ENCODE measurements at places on chromosomes 5 and 9.

DNA sequence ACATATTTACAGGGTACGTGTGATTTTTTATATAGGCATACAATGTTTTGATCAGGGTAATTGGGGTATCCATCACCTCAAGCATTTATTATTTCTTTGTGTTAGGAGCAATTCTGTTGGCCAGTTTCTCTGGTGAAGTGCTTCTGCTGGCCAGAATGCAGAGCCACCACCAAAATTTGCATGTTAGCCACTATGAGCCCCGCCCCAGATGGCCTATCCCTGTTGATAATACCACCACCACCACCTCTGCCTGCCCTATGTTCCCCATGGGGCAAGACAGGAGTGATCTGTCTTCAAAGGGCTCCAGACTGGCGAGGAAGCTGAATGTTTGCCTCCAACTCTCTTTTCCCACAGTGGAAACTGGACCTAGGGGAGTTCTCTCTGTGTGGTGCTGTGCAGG, 26.0 kb upstream of the JAK2 start:
- H3K4me1 ChIP-seq = no peaks in the 10 kb centered on the region
- H3K27ac ChIP-seq = no peak overlapping the region
- H3K4me3 ChIP-seq = no peak overlapping the region
- H3K27me3 ChIP-seq = no peaks in the 10 kb centered on the region

DNA sequence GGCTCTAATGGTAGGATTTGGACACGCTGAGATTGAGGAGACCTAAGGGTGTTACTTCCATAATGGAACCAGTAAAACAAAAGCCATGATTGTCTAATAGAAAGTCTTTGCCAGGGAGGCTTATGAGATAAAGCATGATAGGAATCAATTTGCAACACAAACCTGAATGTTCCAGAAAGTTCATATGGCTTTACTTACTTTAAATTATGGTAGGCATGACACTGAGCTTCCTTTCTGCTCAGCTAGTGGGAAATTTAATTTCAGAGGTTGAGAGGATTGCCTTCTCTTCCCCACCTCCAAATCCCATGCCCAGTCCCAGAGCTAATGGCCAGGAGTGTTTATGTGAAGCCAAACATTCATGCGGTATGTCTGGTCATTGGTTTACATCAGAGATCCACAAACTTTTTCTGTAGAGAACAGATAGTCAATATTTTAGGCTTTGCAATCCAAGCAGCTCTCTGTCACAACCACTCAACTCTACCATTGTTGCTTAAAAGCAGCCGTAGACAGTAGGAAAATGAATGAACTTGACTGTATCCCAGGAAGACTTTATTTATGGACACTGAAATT, 114.5 kb downstream of the UGCG start:
- H3K4me3 ChIP-seq = no peak overlapping the region
- no peaks in the 10 kb centered on the region for H3K36me3 ChIP-seq
- peaks cover 3% of the 10 kb centered on the region for H3K4me1 ChIP-seq
- ATAC-seq = no peak
- H3K27me3 ChIP-seq = no peaks in the 10 kb centered on the region

GRCh38 chr9:119451426-119451825, 82.2 kb upstream of the BRINP1 start:
- H3K27ac ChIP-seq = no peak overlapping the region
- no peaks in the 10 kb centered on the region for H3K36me3 ChIP-seq
- no peaks in the 10 kb centered on the region for H3K4me1 ChIP-seq
- H3K27me3 ChIP-seq = peaks cover 4% of the 10 kb centered on the region

- ATAC-seq = no peak
- no peak overlapping the region for H3K4me3 ChIP-seq
- no peaks in the 10 kb centered on the region for H3K36me3 ChIP-seq
- no peaks in the 10 kb centered on the region for H3K4me1 ChIP-seq
- no peak overlapping the region for H3K27ac ChIP-seq
These were observed 77.4 kb downstream of the SEC61B start for GRCh38 chr9:99299211-99300102.

DNA sequence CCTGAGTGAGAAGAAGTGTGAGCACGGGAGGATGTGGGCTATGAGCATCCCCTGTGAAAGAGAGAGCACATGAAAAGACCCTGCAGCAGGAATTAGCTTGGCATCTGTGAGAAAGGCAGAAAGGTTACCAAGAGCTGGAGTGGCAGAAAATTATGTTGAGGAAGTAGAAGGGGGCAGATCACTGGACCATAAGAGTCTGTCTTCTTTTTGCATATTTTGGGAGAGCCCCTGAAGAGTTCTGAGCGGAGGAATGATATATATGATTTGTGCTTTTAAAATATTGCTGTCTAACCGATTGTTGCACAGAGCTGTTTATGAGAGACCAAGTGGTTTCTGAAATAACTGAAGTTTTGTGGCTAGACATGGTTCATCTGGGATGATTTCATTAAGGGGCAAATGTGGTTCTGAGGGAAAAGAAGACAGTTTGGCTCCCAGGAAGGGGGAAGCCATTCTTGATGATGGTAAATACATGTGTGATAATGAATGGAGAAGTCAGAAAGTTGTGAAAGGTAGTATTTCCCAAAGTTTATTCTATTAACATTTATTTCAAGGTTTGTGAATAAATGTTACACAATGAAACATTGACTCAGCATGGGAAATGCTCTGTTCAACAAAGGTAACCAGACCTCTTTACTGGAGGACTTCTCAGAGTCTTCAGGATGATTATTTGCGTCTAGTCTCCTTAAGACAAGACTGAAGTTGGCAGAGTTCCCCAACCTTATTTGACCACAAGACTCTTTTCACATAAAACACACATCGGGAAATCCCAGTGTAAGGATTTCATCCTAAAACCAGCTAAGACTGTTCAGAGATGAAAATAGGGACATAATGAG, 31.5 kb upstream of the ADRB2 start:
- H3K4me3 ChIP-seq = no peak overlapping the region
- ATAC-seq = no peak
- peaks cover 24% of the 10 kb centered on the region for H3K27me3 ChIP-seq
- peaks cover 33% of the 10 kb centered on the region for H3K4me1 ChIP-seq

- peaks cover 10% of the 10 kb centered on the region for H3K36me3 ChIP-seq
- ATAC-seq = no peak
- no peak overlapping the region for H3K4me3 ChIP-seq
- peaks cover 4% of the 10 kb centered on the region for H3K4me1 ChIP-seq
- H3K27ac ChIP-seq = no peak overlapping the region
- H3K27me3 ChIP-seq = no peaks in the 10 kb centered on the region
These were observed 70.2 kb downstream of the SUSD1 start for GRCh38 chr9:112104901-112105300.

DNA sequence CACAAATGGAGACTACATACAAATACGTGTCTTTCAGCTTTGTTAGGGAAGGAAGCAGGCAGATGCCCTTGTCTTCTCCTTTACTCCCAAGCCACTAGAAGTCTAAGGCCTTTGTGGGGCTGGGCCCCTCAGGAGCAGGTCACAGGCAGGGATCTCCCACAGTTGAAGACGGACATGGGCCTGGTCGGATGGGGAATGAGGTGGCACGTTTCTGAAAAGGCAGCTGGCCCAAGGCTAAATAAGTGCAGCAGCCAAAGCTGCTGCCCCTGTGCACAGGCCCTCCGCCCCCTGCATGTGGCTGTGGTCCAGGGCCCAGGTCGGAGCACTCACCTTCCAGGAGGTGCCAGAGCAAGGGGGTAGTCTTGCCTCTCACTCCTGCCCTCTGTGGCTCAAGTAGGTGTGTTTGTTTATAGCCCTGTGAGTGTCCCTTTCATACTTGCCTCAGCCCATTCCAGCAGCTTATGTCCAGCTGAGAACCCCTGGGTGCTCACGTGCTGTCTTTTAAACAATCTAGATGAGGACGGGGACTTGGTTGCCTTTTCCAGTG, 1.8 kb downstream of the SQSTM1 start:
- peak overlapping the region; percentile 92 for H3K27ac ChIP-seq
- H3K27me3 ChIP-seq = no peaks in the 10 kb centered on the region
- peaks cover 18% of the 10 kb centered on the region for H3K4me1 ChIP-seq
- no peak for ATAC-seq
- H3K36me3 ChIP-seq = peaks cover 69% of the 10 kb centered on the region

DNA sequence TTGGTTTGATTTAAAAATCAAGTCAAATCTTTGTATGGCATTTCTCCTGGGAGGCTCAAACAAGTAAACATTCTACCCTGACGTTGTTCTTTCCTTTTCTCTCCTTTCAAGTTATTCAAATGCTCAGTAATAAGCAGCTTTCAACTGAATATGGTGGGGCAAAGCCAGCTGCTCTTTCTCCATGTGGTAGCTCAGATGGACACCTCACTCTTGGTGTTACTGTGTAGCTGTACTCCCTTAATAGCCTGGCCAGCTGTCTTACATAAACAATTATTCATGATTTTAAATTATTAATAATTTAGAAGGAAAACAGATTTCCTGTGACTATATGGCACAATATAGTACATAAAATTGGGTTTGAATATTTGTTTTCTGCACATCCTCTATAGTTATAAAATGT, 165.2 kb downstream of the PDE4D start:
- no peaks in the 10 kb centered on the region for H3K4me1 ChIP-seq
- no peak overlapping the region for H3K4me3 ChIP-seq
- ATAC-seq = no peak
- H3K27me3 ChIP-seq = peaks cover 3% of the 10 kb centered on the region
- H3K27ac ChIP-seq = no peak overlapping the region

DNA sequence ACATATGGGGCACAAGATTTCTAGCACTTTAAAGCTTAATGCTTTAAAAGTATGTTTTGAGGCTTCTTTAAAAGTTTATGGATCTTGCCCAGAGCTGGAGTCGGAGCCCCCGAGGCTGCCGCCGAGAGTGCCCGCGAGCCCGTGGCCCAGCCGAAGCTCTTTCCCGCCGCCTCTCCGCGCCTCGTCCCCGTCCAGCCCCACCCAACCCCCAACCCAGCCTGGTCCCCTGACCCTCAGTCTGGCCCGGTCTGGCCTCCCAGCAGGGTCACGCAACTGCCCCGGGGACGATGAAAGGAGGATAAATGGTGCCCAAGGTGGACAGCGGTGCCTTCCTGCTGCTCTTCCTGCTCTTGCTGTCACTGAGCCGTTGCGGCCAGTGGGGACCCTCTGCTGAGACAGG, 1.7 kb downstream of the TSSK1B start:
- ATAC-seq = no peak
- H3K36me3 ChIP-seq = no peaks in the 10 kb centered on the region
- H3K4me1 ChIP-seq = no peaks in the 10 kb centered on the region
- no peak overlapping the region for H3K4me3 ChIP-seq
- H3K27ac ChIP-seq = no peak overlapping the region

GRCh38 chr5:139410993-139411828, 7.3 kb upstream of the SPATA24 start:
- peaks cover 40% of the 10 kb centered on the region for H3K4me1 ChIP-seq
- H3K36me3 ChIP-seq = peaks cover 46% of the 10 kb centered on the region
- H3K4me3 ChIP-seq = no peak overlapping the region
- no peaks in the 10 kb centered on the region for H3K27me3 ChIP-seq
- no peak overlapping the region for H3K27ac ChIP-seq

DNA sequence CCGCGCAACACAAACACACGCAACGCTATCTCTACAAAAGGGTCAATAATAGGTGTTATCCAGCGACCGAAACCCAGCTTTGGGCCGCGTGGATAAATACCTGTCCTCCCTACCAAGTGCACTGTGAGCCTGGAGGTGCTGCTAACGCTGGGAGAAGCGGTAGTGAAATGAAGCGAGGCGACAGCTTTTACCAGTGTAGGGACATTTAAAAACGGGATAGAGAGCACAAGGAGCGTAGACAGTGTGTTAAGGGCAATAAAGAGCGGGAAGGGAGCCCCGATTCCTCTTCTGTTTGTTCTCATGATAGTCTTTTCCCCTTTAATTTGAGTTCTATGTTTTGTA, 421 bp upstream of the DEPDC1B start:
- peaks cover 8% of the 10 kb centered on the region for H3K4me1 ChIP-seq
- H3K27me3 ChIP-seq = no peaks in the 10 kb centered on the region
- H3K27ac ChIP-seq = peak overlapping the region; percentile 80
- no peaks in the 10 kb centered on the region for H3K36me3 ChIP-seq
- H3K4me3 ChIP-seq = peak overlapping the region; percentile 93

DNA sequence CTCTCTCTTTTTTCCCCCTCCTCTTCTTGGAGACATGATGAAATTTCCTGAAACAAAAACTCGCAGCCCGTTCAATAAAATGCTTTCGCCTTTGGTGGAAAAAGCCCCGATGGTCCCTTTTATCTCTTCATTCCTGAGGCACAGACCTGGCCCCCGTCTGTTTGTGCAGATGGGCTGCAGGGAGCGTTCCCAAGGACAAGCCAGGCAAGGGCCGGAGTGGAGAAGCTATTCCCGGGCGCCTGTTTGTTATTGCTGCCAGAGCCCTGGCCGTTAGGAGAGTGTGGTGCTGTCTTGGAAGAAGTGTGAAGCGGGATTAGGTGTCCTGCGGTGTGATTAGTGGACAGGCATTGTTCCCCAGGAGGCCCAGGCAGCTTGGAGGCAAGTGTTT, 71.9 kb downstream of the SMIM23 start:
- no peaks in the 10 kb centered on the region for H3K27me3 ChIP-seq
- H3K4me3 ChIP-seq = no peak overlapping the region
- H3K4me1 ChIP-seq = peaks cover 8% of the 10 kb centered on the region
- no peak for ATAC-seq

DNA sequence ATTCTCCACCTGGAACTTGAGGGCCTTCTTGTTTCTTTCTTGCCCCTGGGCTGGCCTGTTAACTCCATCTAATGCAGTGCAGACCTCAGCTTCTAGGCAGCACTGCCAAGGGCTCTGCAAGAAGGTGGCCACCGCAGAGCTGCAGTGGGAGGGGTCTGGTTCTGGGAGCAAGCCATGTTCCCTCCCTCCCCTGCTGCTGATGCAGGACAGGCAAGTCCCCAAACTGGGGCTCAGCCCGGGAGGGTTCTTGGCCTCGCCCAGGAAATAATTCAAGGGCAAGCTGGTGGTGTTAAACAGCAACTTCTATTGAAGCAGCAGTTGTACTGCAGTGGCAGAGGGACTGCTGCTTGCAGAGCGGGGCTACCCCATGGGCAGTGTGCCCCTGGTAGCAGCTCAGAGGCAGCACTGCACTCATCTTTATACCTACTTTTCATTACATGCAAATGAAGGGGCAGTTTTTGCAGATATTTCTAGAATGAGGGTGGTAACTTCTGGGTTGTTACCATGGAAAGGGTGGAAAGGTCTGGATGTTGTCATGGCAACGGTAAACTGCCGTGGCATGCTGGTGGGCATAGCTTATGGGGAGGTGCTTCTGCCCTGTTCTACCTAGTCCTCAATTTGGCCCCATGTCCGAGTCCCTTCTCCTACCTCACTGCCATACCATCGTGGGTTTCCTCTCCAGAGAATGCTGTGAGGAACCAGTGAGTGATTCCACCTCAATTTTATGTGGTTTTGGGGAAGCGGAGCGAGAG, 82.1 kb downstream of the WDR41 start:
- H3K27ac ChIP-seq = no peak overlapping the region
- H3K4me1 ChIP-seq = no peaks in the 10 kb centered on the region
- no peak overlapping the region for H3K4me3 ChIP-seq

GRCh38 chr5:109550077-109550476, 139.7 kb upstream of the MAN2A1 start:
- H3K36me3 ChIP-seq = no peaks in the 10 kb centered on the region
- peaks cover 5% of the 10 kb centered on the region for H3K27me3 ChIP-seq
- H3K4me1 ChIP-seq = no peaks in the 10 kb centered on the region
- no peak overlapping the region for H3K4me3 ChIP-seq

GRCh38 chr9:138068601-138069035, 191.0 kb downstream of the CACNA1B start:
- no peak for ATAC-seq
- H3K27ac ChIP-seq = no peak overlapping the region
- no peaks in the 10 kb centered on the region for H3K4me1 ChIP-seq
- H3K27me3 ChIP-seq = peaks cover 20% of the 10 kb centered on the region
- no peak overlapping the region for H3K4me3 ChIP-seq
- no peaks in the 10 kb centered on the region for H3K36me3 ChIP-seq

GRCh38 chr9:127720031-127720864, 4.4 kb downstream of the TTC16 start:
- no peak for ATAC-seq
- H3K4me3 ChIP-seq = peak overlapping the region; percentile 43
- H3K27me3 ChIP-seq = no peaks in the 10 kb centered on the region

GRCh38 chr5:74174366-74174765, 466.2 kb downstream of the ENC1 start:
- H3K4me3 ChIP-seq = no peak overlapping the region
- H3K27me3 ChIP-seq = peaks cover 18% of the 10 kb centered on the region
- no peaks in the 10 kb centered on the region for H3K4me1 ChIP-seq
- H3K36me3 ChIP-seq = no peaks in the 10 kb centered on the region
- ATAC-seq = no peak
